Activated CD4-positive, alpha-beta memory T cell treated with anti-CD3 and anti-CD28 coated beads for 36 hours (primary cell): ENCODE measurements at places on chromosomes 6 and 20.

DNA sequence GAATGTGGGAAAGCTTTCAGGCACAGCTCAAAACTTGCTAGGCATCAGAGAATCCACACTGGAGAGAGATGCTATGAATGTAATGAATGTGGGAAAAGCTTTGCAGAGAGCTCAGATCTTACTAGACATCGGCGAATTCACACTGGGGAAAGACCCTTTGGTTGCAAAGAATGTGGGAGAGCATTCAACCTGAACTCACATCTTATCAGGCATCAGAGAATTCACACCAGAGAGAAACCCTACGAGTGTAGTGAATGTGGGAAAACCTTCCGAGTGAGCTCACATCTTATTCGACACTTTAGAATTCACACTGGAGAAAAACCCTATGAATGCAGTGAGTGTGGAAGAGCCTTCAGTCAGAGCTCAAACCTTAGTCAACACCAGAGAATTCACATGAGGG is 8.7 kb downstream of the ZNF165 start:
- no peak overlapping the region for H3K27ac ChIP-seq
- H3K36me3 ChIP-seq, result peaks cover 55% of the 10 kb centered on the region
- peaks cover 12% of the 10 kb centered on the region for H3K27me3 ChIP-seq
- no peak for DNase-seq
- no peak overlapping the region for H3K4me3 ChIP-seq

- no peak overlapping the region for H3K27ac ChIP-seq
- H3K4me3 ChIP-seq, result no peak overlapping the region
- no peaks in the 10 kb centered on the region for H3K36me3 ChIP-seq
- no peaks in the 10 kb centered on the region for H3K27me3 ChIP-seq
- no peak for DNase-seq
- H3K4me1 ChIP-seq, result no peaks in the 10 kb centered on the region
Measured at GRCh38 chr20:8464368-8464767, 332.3 kb downstream of the PLCB1 start.

- no peaks in the 10 kb centered on the region for H3K36me3 ChIP-seq
- H3K27me3 ChIP-seq, result peaks cover 13% of the 10 kb centered on the region
- no peak for DNase-seq
- no peak overlapping the region for H3K4me3 ChIP-seq
- H3K27ac ChIP-seq, result no peak overlapping the region
- H3K4me1 ChIP-seq, result no peaks in the 10 kb centered on the region
Measured at GRCh38 chr20:57315976-57316480, 13.6 kb upstream of the SPO11 start.

GRCh38 chr6:156840606-156841005 is 63.4 kb downstream of the ARID1B start:
- H3K4me3 ChIP-seq, result no peak overlapping the region
- no peaks in the 10 kb centered on the region for H3K27me3 ChIP-seq
- H3K4me1 ChIP-seq, result peaks cover 65% of the 10 kb centered on the region
- H3K27ac ChIP-seq, result no peak overlapping the region

DNA sequence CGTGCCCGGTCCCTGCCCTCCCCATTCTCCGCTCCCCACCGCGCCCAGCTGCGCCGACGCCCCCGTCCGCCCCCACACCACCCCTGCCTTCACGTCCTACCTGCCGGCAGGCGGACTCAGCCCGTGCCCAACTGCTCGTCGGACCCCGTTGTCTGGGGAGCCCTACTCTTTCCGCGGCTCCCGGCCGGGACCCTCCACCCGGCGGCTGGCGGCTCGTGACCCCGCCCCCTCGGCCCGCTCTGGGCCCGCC is at the start of gene SERAC1:
TSS of gene SERAC1 (minus strand) at position 223 of the 250 bp plus-strand sequence. CDS start 9,899 bp downstream, outside the sequence.
- peaks cover 33% of the 10 kb centered on the region for H3K4me1 ChIP-seq
- peak within 1 kb of the TSS; percentile 91 for H3K4me3 ChIP-seq
- H3K36me3 ChIP-seq, result peaks cover 13% of the 10 kb centered on the region

- H3K27me3 ChIP-seq, result no peaks in the 10 kb centered on the region
- no peak overlapping the region for H3K27ac ChIP-seq
- no peaks in the 10 kb centered on the region for H3K36me3 ChIP-seq
- H3K4me1 ChIP-seq, result peaks cover 10% of the 10 kb centered on the region
- H3K4me3 ChIP-seq, result no peak overlapping the region
- DNase-seq, result no peak
Measured at GRCh38 chr6:36743032-36743431, 45.4 kb downstream of the RAB44 start.

- no peak for DNase-seq
- no peaks in the 10 kb centered on the region for H3K4me1 ChIP-seq
- H3K36me3 ChIP-seq, result no peaks in the 10 kb centered on the region
- no peaks in the 10 kb centered on the region for H3K27me3 ChIP-seq
- no peak overlapping the region for H3K4me3 ChIP-seq
Measured at GRCh38 chr6:73569121-73569520, 48.3 kb upstream of the EEF1A1 start.

DNA sequence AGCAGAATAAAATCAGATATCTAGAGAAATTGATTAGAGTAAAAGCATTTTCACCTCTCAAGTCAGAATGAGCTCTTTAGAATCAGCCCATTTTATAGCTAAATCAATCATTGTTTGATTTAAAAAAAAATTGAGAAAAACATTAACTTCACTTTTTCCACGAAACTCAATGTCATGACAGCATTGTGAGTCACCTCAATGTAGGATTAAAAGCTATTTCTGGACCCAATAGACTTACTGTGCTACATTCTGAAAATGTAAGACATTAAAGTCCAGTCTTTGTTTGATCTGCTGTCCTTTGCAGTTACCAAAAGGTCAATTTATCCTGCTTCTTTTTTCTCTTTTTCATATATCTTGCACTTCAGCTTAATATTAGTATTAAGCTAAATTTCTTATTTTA is 519.4 kb upstream of the ZNF337 start:
- no peak for DNase-seq
- H3K27ac ChIP-seq, result no peak overlapping the region
- H3K4me1 ChIP-seq, result peaks cover 8% of the 10 kb centered on the region
- no peaks in the 10 kb centered on the region for H3K36me3 ChIP-seq

- no peaks in the 10 kb centered on the region for H3K27me3 ChIP-seq
- peak overlapping the region; percentile 93 for H3K4me3 ChIP-seq
- H3K36me3 ChIP-seq, result peaks cover 11% of the 10 kb centered on the region
- H3K4me1 ChIP-seq, result peaks cover 33% of the 10 kb centered on the region
- peak; percentile 54 for DNase-seq
Measured at GRCh38 chr6:98946879-98947410, 801 bp downstream of the FBXL4 start.

DNA sequence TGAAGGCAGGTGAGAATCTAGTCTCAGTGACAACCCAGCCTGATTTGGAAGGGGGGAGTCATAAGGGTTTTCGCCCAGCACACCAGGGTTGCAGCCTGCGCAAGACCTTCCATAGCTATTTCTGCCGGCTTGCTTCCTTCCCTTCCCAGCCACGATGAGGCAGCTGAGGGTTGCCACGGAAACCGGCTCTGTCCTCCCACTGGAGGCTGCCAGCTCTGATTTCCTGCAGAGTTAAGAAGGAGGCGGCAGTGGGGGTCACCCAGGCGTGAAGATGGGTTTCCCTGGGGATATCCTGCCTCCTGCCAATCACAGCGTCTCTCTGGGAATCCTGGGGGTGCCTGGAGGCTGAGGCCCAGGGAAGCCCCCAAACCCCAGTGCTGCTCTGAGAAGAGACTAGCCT is 23.1 kb upstream of the KCNB1 start:
- H3K4me3 ChIP-seq, result no peak overlapping the region
- H3K27ac ChIP-seq, result no peak overlapping the region

GRCh38 chr6:81896525-81897503 is 144.3 kb upstream of the TENT5A start:
- no peaks in the 10 kb centered on the region for H3K4me1 ChIP-seq
- no peak for DNase-seq
- H3K36me3 ChIP-seq, result no peaks in the 10 kb centered on the region
- H3K27ac ChIP-seq, result no peak overlapping the region
- H3K4me3 ChIP-seq, result no peak overlapping the region

DNA sequence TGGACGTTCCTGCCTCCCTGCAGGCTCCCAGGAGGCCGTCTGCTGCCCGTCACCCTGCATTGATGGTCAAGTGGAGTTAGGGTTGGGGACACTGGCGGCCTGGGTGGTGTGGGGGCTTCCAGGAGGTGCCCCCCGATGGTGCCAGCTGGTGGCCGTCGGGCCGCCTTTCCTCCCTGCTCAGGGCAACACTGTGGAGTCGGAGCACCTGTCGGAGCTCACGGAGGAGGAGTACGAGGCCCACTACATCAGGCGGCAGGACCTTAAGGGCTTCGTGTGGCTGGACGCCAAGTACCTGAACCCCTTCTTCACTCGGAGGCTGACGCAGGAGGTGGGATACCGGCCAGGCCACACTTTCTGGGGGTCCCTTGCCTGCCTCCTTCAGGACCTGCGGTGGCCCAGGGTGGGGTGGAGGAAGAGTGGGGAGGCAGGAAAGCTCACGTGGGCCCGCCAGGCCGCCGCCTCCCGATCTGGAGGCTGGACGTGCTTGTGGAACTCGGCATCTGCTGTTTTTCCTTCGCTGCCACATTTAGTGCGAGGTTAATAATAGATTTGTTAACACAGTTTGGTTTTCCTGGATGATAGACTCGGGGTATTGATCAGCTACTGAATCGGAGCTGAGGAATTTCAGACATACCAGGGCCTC is 28.6 kb downstream of the SPATA2 start:
- H3K27ac ChIP-seq, result no peak overlapping the region
- no peak overlapping the region for H3K4me3 ChIP-seq
- DNase-seq, result no peak
- peaks cover 25% of the 10 kb centered on the region for H3K36me3 ChIP-seq
- H3K27me3 ChIP-seq, result no peaks in the 10 kb centered on the region

DNA sequence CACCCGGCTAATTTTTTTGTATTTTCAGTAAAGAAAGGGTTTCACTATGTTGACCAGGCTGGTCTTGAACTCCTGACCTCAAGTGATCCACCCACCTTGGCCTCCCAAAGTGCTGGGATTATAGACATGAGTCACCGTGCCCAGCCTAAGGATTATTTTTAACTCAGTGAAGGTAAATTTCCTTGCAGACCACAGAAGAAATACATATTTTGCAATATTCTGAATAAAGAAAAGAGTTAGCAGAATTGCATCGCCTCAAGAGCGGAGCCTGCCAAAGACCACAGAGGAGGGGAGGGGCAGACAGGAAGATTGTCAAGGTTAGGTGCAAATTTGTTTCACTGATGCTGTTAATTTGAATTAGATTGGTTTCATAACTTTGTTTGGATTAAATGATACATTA is 47.4 kb downstream of the SOD2 start:
- no peak overlapping the region for H3K4me3 ChIP-seq
- no peak overlapping the region for H3K27ac ChIP-seq
- H3K27me3 ChIP-seq, result no peaks in the 10 kb centered on the region
- peaks cover 4% of the 10 kb centered on the region for H3K36me3 ChIP-seq

- no peaks in the 10 kb centered on the region for H3K4me1 ChIP-seq
- no peaks in the 10 kb centered on the region for H3K36me3 ChIP-seq
- no peak overlapping the region for H3K27ac ChIP-seq
- no peak overlapping the region for H3K4me3 ChIP-seq
Measured at GRCh38 chr6:8215631-8216030, 113.3 kb upstream of the EEF1E1 start.

DNA sequence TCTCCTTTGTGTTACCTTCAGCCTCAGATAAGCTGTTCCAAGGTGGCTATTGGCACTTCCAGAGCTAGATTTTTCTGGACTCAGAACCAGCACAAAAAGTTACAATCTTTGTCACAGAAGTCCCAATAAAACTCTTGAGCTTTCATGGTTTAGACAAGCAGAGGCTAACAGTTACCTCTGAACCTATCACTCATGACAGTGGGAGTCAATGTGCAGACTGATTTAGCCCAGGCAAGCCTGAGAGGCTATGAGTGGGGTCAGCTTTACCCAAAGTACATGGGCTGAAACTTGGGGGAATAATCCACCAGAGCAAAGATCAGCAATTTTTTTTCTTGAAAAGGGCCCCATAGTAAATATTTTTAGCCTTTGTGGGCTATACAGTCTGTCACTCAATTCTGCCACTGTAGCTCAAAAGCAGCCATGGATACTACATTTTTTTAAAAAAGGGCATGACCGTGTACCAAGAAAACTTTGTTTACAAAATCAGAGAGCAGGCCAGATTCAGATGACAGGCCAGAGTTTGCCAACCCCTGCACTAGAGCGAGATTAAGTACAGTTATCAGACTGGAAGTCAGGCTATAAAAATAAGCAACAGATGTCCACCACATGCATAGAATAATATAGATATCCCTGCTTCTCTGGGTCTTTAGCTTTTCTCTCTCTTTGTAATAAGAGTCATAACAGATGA is 20.0 kb downstream of the CCN2 start:
- no peaks in the 10 kb centered on the region for H3K4me1 ChIP-seq
- no peak for DNase-seq
- no peak overlapping the region for H3K4me3 ChIP-seq

DNA sequence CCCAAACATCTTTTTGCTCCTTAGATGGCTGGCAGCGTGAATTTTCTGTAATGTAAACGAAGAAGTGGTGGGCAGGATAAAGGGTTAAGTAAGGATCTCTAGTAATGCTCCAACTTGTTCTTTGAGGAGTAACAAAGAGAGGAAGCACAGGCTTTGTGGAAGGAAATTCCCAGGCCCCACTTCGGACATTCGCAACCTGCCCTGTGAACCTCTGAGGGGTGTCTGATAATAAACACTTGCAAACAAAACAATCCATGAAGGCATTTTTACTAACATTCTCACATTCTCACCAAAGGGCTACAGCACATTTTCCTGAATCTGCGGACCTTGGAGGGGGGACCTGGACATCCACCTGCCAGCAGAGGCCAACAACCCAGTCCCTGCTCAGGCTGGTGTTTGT is 25.8 kb upstream of the ADGRF5 start:
- H3K4me1 ChIP-seq, result no peaks in the 10 kb centered on the region
- H3K27ac ChIP-seq, result no peak overlapping the region
- no peak overlapping the region for H3K4me3 ChIP-seq
- peaks cover 7% of the 10 kb centered on the region for H3K27me3 ChIP-seq
